ENCODE measurements at places on chromosomes 5 and 9.
A peak's percentile ranks its signal among the peaks of the same experiment; 100 is the strongest.

DNA sequence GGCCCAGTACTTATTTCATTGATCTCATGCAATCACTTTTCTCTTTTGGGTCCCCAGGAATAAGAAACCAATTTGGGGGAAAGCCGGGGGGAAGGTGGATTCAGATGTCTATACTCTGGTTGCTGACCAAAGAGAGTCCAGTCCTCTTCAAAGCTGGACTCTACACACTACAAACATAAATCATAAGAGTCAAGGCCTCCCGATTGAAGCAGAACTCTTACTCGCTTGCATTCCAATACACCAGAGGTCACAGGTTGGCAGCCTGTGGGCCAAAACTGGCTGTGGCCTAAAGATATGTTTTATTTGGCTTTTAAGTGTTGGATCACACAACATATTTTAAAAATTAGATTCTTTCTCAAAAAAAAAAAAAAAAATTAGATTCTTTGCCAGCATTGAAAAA lies 311.4 kb upstream of the MSX2 start:
- no peak for DNase-seq

GRCh38 chr5:135392256-135392655 lies 6.8 kb downstream of the MACROH2A1 start:
- DNase-seq = peak; percentile 82

GRCh38 chr9:86997951-86998350 lies 50.6 kb upstream of the GAS1 start:
- no peak for DNase-seq

DNA sequence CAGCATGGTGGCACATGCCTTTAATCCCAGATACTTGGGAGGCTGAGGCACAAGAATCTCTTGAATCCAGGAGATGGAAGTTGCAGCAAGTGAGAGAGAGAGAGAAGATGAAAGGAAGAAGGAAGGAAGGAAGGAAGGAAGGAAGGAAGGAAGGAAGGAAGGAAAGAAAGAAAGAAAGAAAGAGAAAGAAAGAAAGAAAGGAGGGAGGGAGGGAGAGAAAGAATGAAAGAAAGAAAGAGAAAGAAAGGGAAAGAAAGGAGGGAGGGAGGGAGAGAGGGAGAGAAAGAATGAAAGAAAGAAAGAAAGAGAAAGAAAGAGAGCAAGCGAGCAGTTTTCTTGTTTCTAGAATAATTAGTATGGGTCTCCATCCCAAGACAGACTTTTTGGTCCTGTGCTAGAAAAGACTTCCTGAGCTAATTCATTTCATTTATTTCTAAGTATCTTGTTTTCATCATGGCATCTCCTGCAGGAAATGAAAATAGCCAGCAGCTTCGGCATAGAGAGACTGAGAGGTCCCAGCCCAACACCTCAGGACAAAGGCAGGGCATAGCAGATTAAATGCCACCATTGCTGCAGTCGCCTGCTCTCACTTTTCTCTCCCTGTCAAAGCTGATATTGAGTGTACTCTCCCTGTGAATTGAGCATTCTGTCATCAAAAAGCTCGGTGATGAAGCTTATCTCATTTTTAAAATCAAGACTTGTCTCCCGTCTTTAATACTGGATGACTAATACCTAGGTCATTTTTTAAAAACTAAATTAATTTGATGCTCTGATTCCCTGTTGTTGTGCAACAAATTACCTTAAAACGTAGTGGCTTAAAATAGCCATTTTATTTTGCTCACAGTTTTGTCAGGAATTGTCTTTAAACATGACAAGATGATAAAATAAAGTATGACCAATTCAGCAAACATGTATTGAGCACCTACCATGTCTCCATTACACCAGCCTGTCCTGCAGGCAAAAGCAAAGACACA lies 91.8 kb upstream of the ADRA1B start:
- DNase-seq = no peak

GRCh38 chr5:132012371-132013005 lies 1.0 kb upstream of the ACSL6 start:
- DNase-seq = no peak

DNA sequence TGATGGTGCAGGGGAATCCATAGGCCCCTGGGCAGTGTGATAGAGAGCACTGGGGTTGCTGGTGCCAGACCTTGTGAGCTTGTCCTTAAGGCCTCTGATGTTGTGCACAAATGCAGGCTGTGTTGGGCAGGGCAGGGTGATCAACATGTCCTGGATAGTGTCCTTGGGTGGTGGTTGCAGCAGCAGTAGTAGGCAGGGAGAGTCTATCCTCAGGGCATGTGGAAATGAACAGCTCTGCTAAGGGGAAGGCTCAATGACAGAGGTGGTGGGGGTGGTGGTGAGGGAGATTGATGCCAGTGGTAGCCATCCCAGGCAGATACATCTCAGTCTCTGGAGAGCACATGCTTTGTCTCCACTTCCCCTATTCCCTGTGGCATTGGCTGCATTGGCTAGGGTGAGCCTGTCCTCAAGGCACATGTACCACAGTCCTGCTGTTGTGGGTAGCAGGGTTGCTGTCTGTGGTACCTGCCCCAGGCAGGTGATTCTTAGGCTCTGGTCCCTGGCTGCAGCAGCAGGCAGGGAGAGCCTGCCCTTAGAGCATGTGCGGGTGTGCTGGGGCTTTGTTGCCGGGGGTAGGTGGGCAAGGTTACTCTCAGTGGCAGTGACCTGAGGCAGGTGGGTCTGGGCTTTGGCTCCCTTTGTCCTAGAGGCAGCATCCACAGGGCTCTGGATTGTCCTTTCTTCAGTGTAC lies 111.1 kb downstream of the WDR70 start:
- no peak for DNase-seq

GRCh38 chr5:131536211-131536826 lies 98.7 kb downstream of the RAPGEF6 start:
- DNase-seq = no peak

DNA sequence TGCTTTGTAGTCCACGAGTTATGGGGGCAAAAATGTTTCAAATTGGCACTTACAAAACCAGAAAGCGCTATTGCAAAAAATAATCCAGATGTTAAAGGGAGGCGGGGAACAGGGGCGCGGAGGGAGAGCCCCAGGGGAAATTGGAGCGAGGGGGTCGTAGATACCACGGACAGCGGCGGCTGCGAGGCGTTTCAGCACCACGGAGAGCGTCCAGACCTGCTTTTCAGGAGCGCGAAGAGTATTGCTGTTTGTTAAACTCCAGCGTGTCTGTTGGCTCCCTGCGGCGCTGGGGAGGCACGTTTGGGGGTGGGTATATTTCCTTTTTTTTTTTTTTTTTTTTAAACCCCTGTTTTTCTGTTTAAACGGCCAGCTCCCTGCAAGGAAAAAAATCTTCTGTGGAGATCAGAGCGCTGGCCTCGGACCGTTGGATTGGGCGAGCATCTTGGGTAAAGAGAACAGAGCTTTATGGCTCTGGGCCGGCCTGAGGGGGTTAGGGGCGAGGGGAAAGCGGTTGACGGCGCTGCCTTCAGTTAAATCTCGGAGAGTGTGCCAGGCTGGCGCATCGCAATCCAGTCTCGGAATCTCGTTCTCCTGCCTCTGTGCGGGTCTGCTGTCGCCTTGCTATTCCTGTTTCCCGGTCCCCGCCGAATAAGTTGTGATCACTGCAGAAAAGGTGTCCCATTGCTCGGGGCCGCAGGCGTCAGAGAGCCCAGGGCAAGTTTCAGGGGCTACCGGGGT lies at the start of gene GLRA1:
Gene GLRA1, minus strand, starts transcription at position 288 of the 738 bp plus-strand sequence. CDS start 302 bp downstream, outside the sequence.
- DNase-seq = no peak

DNA sequence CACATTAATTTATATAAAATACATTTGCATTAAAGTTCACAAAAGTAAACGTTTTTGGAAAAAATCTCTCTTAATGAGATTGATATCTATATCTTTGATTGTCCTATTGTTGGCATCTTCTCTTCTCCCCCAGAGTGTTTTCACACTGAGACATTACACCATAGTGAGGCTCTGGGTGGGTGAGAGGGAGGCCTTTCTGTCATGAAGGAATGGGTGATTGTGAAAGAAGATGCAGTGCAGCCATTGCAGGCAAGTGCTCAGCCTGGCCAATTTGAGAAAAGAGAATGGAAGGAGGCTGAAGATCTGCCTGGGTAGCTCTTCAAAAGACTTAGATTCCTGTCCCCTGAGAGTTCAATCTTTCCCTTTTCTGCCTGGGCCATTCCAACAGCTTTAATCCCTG lies 140.8 kb downstream of the SLC12A2 start:
- DNase-seq = no peak

GRCh38 chr5:38569180-38569579 lies 12.7 kb upstream of the LIFR start:
- DNase-seq = no peak

GRCh38 chr9:2302606-2303005 lies 287.5 kb downstream of the SMARCA2 start:
- no peak for DNase-seq

GRCh38 chr5:18091758-18092157 lies 457.5 kb downstream of the TAF11L14 start:
- no peak for DNase-seq

GRCh38 chr9:121349009-121349408 lies 21.0 kb downstream of the STOM start:
- DNase-seq = no peak

GRCh38 chr5:134177369-134178095 lies 782 bp upstream of the SKP1 start:
- no peak for DNase-seq

DNA sequence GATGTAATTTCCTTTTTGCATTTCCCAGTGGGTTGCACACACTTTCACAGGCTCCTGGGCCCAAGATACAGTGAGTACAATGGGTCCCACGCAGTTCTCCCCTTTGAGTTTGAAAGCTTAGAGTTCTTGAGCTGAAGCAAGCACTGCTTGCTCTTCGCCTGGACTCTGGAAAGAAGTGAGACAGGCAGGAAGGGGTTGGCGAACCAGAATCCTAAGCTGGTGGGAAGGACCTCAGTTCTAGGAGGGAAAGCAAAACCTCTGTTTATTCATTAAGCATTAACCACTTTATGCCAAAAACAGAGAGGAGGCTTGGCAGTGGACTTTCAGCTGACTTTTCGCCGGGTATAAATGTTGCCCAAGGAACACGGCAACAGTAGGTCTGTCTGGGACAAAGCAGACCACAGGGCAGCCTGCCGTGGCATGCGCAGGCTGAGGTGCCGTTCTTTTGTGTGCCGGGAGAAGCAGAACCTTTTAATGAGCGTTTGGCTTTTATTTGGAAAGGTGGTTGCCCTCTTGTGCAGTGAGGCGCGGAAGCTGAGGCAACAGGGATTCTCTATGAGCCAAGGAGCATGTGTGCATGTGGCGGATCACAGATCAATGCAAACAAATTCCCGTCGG lies 239.9 kb upstream of the PANK3 start:
- no peak for DNase-seq

DNA sequence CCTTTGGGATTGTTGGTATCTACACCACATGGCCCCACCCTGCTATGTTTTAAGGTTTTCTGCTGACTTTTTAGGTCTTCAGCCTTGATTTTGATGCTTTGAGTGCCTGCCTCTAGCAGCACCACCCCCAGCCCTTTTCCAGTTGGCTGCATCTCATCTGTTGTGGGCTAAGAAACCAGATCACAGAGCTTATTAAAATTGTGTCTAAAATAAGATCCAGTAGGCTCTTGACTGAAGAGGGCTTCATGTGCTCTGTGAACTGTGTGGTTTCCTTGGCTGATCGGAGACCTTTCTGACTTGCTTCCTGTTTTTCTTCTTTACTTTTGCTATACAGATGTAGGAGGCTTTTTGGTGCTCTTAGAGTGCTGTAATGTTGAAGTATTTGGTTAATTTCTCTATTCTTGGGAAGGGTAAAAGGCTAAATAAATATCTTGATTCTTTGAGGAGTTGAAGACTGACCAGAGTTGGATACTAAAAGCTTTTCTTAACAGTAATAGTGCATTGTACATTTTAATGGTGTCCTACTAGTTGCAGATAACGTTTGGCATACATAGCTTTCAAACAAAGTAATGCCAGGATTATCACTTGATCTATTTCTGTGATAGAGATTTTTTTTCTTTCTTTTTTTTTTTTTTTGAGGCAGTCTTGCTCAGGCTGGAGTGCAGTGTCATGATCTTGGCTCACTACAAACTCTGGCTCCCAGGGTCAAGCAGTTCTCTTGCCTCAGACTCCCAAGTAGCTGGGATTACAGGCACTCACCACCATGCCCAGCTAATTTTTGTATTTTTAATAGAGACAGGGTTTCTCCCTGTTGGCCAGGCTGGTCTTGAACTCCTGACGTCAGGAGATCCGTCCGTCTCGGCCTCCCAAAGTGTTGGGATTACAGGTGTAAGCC lies 4.5 kb downstream of the UBE2D2 start:
- no peak for DNase-seq

DNA sequence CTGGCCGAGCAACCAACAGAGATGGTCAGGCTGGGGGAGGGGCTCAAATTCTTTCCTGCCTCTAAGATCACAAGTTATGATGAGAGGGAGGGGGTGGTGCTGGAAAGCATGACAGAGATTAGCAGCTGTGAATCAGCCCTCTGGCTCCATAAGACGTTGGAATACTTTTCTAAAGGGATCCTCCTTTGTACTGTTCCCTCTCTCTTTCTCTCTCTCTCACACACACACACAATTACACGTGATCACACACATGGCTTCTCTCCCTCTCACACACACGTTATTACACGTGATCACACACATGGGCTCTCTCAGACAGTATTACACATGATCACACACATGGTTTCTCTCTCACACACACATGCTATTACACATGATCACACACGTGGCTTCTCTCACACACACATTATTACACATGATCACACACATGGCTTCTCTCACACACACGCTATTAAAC lies at the start of gene SLC45A2:
Gene SLC45A2, minus strand, starts transcription at position 23 of the 454 bp plus-strand sequence. CDS start 110 bp downstream, outside the sequence.
- no peak for DNase-seq

GRCh38 chr5:65299861-65300260 lies 181.9 kb downstream of the ADAMTS6 start:
- peak; percentile 96 for DNase-seq

DNA sequence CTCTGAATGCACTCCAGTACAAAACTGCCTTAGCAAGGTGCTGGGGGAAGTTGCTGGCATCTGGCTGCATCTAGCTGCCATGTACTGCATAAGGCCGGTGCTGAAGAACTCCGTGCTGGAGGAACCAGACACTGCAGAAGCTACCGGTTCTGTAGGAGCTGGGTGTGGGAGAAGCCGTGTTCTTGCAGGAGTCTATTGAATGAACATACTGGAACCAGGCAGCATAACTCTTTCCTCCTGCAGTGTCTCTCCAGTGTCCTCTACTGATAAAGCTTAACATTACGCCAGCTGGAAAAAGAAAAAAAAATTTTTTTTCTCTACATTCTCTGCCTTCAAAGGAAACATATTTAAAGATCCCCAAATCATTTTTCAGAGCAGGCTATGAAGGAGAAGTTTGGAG lies 38.5 kb downstream of the VPS13A start:
- DNase-seq = no peak

DNA sequence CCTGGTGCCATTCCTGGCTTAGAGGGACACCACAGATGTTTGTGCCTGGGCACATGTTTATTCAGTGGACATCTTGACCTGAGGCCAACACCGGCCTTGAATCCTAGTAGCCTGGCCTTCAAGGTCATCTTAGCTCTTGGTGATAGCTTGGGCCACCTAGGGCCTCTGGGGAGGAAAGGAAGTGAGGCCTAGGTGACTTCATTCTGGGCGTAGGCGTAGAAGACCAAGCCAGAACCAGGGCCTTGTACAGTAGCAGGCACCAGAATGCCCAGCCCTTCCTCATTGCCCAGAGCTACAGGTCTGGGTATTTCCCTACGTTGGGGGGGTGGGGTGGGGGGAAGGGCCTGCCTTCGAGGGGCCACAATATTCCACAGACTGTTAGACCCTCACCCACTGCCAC lies 33.8 kb downstream of the WNK2 start:
- no peak for DNase-seq

- no peak for DNase-seq
Observed at GRCh38 chr9:70832492-70832891, 288.9 kb downstream of the TRPM3 start.

- peak; percentile 73 for DNase-seq
Observed at GRCh38 chr9:114250235-114250568, 72.7 kb upstream of the ORM1 start.

Data from AG04449 (cell line).